ENCODE measurements at places on chromosomes 11 and 22.

DNA sequence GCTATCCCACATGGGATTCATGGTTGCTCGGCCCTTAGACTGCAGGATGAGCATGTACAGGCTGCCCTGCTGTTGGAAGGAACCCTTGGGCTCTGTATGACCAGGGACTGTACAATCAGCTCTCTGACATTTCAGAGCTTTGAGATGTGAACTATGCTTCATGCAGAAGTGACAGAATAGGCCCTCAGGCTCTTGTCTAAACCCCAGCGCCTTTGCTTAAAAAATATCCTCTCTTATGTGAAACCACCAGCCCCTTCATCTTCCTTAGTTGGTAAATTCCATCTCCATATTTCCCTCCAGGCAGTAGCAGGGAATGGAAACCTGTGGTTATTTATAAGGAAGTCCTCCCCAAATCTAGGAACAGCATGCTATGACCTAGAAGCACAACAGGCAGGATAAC lies 78.9 kb upstream of the PLET1 start:
- no peak for DNase-seq

- DNase-seq, result no peak
These were observed 192.0 kb downstream of the BUD13 start for GRCh38 chr11:116580799-116581198.

DNA sequence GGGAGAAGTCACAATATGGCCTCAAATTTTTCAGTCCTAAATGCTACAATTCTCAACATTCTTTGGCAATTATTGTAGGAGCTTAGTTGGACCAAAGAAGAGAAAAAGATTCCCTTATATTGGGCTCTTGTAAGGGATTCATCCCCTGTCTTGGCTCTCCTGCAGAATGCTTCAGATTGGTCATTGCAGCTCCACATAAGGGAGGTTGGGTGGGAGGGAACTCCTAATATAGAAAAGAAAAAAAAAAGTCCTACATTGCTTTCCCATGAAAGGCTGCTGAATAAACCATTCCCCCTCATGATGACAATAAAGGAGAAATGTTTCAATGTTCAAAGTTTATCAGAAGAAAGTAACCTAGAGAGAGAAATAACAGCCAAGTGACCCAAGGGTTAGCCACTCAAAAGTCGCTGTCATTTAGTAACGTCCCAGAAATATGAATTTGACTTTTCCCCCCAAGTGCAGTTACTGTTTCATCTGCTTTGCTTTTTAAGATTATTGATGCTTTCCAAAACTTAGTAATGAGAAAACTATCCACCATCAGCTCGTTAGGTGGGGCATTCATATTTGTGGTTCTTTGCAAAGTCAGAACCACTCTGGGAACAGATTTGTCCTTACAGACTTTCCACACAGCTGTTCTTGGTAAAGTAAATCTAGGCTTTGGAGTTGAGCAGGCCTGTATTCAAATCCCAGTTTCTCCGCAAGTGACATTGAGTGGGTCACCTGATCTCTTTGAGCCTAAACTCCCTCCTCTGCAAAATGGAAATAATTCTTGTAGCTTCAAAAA lies 5.0 kb upstream of the SLC1A2 start:
- no peak for DNase-seq

DNA sequence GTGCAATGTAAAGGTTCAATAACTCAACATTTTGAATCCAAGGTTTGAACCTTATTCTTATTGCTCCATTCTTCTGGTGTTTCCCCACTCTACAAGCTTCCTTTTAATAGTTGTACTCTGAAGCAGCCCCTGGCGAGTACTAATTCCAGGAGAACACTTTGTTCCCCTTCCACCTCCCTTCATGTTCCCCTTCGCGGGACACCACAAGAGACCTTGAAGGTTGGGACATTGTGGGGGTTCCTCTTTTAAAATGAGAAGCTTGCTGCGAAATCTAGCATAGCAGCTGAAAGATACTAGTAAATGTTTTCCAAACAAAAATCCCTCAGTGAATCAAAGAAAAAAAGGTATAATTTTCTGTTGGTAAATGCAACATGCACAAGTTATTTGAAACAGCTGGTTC lies 626.3 kb upstream of the LRRC4C start:
- DNase-seq, result no peak

- DNase-seq, result no peak
These were observed 54.2 kb upstream of the CSNK2A3 start for GRCh38 chr11:11407065-11407762.

DNA sequence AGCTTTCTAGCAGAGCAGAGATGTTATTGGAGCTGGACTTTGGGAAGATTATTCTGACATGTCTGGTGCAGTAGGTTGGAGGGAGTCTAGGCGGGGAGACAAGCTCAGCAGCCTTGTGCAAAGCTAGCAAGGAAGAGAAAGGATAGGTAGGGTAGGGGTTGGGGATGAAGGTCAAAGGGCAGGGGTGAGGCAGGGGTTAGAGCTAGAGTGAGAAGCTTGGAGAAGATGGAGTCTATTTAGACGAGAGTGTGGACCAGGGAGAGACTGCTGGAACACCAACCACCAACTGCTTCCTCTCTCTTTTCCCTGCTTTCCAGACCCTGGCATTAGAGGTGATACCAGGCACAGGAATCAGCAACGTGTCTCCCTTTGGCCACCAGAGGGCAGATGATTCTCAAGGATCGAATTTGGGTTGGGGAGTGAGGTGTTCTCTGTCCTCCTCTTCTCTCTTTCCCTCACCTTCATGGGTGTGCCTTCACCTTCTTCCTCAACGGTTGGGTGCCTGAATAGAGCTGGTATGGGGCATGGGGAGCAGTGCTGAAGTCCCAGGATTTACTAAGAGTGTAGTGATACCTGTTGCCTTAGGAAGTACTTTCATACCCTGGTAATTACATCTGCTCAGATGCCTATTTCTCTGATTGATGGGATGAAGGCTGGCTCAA lies 1.8 kb upstream of the MARK2 start:
- DNase-seq, result peak; percentile 44

- peak; percentile 12 for DNase-seq
These were observed 199.7 kb downstream of the C11orf91 start for GRCh38 chr11:33500861-33501479.

DNA sequence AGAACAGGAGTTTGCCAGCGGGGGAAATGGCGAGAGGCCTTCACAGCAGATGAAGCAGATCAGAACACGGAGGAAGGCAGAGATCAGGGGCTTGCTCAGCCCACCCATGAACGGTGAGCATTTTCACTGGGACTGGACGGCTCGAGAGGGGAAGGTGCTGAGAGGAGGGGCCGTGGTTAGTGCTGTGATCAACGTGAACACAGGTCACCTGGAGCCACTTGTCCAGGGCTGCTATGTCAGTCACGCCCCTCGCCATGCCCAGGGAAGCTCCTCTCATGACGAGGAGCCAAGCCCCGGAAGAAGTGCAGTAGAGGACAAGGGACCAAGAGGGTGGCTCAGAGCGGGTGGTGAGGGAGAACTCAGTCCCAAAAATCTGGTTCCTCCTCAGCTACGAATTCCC lies 7.0 kb downstream of the PLA2G6 start:
- no peak for DNase-seq

DNA sequence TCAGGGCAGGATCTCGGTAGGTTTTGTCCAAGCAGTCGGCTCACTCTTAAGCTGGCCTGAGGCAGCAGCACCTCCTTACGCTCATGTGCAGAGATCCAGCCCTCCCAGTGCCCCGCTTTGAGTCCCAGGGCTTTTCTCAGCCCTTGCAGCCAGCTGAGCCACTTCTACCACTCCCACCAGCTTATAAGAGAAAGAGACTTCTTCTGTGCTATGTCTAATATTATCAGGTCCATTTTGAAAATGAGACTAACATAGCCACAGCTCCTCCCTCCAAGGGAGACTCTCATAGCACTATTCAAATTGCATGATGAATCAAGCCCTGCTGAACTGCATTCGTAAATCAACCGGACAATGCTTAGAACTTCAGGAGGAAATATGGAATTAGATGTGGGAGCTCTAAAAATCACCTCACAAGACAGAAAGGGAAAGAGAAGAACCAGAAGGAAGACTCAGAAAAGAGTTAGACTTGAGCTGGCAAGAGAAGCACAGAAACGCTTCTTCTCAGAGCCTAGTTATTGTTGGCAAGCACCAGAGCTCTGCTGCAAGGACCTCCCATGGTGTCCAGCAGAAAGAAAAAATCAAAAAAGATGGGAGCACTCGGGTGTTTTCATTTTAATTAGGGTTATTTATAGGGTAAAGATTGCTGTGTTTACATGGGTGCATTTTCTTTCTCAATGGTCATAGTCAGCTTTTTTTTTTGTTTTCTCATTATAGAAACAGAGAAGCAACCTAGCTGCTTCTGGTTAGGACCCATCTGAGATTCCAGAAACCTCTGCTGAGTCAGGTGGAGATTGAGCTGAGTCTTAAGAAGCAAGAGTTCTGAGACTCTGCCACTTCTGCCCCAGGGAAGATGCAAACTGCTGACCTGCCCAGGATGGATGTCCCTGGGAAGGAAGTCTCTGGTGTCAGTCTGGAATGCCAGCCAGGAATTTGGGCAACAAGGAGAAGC lies 181.4 kb downstream of the ETS1 start:
- DNase-seq, result no peak

GRCh38 chr22:45760682-45761081 lies 89.0 kb downstream of the ATXN10 start:
- DNase-seq, result no peak

- DNase-seq, result no peak
These were observed 278.4 kb downstream of the KIRREL3 start for GRCh38 chr11:126722006-126722736.

DNA sequence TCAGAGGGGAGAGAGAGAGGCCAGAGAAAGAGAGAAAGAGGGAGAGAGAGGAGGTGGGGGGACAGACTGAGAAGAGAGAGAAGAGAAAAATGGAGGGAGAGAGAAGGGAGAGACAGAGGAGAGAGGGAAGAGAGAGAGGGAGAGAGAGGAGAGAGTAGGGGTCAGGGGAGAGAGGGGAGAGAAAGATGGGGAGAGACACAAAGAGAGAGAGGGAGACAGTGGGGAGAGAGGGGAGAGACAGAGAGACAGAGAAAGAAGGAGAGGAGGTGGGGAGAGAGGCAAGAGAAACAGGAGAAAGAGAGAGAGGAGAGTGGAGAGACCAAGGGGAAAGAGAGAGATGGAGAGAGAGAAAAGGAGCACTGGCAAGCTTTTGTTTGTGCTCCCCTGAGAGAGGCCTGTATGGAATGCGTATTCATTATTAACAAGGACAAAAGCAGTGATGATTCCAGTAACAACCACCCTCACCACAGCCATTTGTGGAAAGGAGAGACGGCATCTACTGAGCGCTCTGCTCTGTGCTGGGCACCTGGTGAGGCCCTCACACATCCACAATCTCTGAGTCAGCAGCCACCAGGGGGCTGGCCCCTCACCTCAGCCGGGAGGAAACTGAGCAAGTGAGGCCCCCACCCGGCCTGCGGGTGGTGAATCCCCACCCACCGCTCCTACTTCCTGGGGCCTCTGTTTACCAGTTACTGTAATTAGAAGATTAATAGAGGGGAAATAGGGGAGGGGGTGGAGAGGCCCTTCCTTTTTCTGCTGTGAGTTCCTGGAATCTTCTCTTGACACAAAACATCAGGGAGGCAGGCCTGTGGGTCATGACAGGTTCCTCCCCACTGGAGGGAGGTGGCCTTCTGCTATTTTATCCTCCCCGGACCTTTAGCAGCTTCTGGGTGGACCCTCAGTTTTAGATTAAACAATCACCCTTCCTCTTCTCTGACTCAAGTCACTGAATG lies 14.6 kb upstream of the MIAT start:
- no peak for DNase-seq

GRCh38 chr11:2677127-2677526 lies 22.7 kb downstream of the KCNQ1OT1 start:
- no peak for DNase-seq

Measured in AG09319 (cell line).